Ammon's horn (tissue), 1 donor: ENCODE measurements at places on chromosomes 4 and X.
A peak's percentile ranks its signal among the peaks of the same experiment; 100 is the strongest.

DNA sequence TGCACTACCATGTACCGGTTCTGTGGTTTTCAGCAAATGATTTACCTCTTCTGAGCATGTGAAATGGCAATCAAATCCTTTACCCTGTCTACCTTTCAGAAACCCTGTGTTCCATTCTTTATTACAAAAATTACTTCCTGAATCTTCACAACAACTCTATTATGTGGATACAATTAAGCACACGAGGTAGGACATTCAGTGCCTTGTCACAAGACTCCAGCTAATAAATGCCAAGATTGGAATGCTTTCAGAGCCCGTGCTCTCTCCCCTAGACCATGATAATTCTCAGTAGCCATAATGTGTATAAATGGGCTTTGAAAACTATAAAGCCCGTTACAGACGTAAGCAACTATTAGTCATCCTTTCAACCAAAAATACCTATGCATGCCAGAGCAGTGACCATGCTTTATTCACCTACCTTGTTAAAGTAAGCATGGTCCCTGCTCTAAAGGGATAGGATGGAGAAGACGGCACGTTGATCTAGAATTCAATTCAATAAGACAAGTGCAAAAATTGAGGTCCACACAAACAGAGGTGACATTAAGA is 2.4 kb downstream of the RXFP1 start:
- no peak for DNase-seq

DNA sequence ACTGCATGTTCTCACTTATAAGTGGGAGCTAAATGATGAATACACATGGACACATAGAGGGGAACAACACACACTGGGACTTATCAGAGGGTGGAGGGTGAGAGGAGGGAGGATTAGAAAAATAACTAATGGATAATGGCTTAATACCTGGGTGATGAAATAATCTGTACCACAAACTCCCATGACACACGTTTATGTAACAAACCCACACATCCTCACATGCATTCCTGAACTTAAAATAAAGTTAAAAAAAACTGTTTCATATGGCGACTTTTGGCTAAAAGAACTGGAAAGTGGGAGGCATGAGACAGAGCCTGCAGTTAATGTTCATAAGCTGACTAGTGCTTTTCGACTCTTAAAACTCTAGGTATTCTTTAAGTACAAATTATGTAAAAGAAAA is 98.9 kb upstream of the NPFFR2 start:
- no peak for DNase-seq

DNA sequence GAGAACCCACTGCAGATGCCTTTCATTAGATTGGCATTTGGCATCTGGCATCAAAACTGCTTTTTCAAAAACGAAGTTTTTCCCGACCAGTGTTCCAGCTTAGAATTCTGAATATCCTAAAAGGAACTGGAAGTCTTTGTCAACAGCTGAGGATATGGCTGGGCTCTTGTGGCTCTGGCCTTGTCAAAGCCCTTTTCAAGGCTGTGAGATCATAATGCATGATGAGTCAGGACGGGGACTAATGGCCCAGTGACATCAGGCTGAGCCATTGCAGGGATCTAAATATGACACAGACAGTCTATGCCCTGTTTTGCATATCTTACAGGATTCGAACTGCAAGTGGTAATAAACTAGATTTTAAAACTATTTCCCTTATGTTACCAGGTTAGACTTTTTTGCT is 306.4 kb downstream of the PTTG2 start:
- peak; percentile 81 for DNase-seq

DNA sequence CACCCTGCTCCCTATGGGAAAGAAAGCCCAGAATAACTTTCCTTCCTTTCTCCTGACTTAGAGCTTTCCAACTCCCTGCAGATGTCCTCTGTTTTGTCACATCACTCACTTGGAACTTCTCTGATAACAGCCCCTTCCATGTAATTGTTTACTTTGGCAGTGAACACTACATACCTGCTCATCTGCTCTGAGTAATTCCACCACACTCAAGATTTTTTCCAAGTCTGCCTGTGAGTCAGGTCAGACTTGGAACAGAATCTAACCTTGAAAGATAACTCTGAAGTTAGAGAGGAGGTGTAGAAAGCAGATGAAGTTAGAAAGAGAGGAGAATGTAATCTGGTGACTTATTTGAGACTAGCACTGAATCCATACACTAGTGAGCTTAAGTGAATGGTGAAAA is 7.4 kb downstream of the MAGEB10 start:
- no peak for DNase-seq

- no peak for DNase-seq
These were observed 134.1 kb upstream of the CPXCR1 start for GRCh38 chrX:88612870-88613329.

DNA sequence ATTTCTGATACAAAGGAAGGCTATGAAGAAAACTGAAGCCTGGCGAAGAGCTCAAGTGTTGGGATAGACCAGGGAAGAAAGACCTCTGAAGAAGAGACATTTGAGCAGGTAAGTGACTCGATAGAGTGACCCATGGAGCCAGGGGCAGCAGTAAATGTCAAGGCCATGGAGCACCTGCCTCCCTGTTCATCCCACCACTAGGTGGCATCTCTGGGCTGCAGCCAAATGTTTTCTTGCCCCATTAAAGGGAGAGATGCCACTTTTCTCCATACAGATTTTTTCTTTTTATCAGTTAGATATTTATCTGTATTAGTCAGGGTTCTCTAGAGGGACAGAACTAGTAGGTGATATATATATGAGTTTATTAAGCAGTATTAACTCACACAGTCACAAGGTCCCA is 4.9 kb upstream of the ZNF81 start:
- peak; percentile 6 for DNase-seq

- DNase-seq, result no peak
These were observed 19.8 kb upstream of the LGI2 start for GRCh38 chr4:25050370-25051078.

DNA sequence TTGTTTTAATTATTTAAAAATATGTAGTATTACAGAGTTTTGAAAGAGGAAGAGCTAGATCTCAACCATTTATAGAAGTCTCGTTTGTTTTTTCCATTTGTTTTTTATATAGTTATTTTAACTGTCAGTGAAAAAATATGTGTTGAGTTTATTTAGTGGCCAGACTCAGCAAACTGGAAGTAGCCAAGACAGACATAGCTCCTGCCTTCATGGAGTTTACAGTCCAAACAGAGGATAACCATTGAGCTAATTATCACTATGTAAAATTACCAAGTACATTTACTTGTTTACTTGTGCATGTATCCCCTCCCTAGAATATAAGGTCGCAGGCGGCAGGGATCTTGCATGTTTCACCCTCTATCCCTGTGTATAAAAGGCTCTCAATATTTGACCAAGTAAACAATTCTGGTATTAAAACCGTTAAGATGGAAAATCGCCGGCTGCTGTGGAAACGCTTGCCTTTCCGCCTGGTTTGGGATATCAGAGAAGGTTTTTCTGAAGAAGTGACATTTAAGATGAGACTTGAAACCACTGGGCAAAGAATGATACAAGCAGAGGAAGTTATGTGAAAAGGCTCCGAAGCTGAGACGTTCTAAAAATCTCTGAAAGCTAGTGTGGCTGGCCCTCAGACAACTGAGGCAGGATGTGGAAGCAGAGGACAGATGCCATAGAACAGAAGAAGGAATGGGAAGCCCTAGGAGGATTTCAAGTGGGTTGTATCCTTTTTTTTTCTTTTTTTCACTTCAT is 1.3 kb upstream of the CCNI start:
- no peak for DNase-seq

DNA sequence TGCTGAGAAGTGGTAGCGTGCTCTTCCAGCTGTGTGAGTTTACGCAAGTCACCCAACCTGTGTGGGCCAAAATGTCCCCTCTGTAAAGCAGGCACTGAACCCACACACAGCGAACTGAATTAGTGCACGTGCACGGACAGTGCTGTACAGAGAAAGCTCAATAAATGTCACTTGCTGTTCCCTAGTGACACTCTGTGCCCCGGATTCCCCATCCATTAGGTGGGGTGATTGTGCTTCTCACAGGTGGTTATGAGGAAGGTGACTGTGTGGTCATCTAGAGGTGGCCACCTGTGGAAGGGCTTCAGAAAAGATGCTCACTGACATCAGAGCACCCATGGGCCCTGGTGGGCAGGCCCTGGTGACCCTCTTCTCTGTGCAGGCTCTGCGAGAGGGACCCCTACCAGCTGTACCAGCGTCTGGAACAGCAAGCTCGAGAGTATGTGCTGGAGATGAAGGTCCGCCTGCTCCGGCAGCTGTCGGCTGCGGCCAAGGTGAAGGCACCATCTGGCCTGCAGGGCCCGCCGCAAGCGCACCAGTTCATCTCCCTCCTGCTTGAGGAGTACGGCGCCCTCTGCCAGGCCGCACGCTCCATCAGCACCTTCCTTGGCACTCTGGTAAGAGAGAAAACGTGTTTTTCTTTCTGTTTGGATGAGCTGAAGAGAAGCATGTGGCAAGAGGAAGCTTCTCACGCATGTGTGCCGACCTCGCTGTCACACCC is 94.3 kb downstream of the FAM193A start:
- no peak for DNase-seq
